ENCODE measurements at places on chromosomes 7 and 10.

DNA sequence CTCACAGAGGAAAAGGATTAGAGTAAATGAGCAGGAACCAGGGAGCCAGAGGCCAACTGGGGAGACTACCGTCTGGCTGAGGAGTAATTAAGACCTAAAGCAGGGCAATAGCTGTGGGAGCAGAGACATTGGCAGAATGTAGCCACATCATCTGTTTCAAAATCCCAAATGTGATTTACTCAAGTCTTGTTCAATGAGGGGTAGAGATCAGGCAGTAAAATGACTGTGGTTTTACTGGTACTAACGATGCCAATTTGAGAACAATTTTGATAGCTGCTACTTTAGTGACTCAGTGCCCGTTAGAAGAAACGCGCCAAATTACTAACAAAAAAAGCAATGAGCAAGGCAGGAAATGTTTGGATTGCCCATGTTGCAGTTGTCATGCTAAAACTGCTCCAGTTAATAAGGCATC is 12.7 kb upstream of the MIOS start:
- DNase-seq = no peak

DNA sequence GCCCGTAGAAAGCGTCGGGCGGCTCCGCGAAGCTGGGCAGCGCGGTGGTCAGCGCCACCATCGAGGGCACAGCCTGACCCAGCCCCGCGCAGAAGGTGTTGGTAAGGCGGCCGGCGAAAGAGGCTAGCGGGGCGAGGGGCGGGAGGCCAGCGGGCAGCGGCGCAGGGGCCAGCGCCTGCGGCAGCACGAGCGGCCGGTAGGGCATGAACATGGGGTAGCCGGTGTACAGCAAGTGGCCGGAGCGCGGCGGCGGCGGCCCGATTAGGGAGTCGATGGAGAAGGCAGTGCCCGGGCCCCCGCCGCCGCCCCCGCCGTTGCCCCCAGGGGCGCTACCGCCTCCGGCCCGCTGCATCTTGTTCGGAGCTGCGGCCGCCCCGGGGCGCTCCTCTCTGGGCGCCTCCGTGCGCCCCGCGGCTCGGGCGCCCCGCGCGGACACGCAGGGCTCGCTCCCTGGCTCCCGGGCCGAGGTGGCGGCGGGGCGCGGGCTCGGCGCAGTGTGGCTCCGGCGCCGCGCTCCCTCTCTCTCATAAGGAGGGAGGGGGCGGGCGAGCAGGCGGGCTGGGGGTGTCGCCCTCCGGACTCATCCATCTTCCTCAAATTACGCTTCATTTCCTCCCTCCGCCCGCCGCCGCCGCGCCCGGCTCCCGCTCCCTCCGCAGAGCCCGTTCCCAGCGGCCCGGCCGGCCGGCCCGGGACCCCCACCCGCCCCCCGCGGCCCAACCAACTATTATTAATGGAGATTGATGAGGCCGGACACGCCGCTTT is at the start of gene GBX1:
TSS of gene GBX1 (minus strand) at position 498 of the 765 bp plus-strand sequence. CDS start at position 352, 146 bp downstream.
- DNase-seq = peak; percentile 18

DNA sequence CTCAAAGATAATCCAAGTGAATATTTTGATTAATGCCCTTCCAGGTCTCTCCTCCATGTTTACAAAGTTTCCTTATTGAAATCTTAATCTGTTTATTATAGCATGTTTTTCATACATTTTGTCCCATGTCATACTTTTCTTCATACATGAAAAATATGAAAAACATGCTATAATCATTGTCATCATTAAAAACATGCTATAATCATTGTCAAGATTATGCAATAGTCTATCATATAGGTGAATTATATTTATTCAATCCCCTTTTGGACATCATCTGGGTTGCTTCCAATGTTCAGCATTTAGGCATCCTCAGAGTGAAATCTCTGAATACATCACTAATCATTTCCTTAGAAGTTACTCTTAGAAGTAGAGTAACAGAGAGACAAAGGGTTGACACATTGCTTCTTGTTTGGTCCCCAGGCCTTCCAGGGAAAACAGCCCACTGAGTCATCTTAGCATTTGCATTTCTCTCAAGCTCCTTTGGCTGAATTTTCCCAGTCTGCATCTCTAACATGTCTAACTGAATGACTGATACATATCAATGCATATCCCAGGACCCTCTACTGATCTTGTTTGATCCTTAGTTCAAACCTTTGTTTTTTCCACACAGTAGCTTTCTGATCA is 87.0 kb downstream of the SGMS1 start:
- DNase-seq = no peak

- DNase-seq = no peak
These were observed 1.5 kb downstream of the USP54 start for GRCh38 chr10:73589563-73590126.

GRCh38 chr10:35320341-35320740 is 16.0 kb upstream of the CCNY start:
- no peak for DNase-seq

- no peak for DNase-seq
These were observed 6.5 kb downstream of the MNX1 start for GRCh38 chr7:157003756-157004520.

DNA sequence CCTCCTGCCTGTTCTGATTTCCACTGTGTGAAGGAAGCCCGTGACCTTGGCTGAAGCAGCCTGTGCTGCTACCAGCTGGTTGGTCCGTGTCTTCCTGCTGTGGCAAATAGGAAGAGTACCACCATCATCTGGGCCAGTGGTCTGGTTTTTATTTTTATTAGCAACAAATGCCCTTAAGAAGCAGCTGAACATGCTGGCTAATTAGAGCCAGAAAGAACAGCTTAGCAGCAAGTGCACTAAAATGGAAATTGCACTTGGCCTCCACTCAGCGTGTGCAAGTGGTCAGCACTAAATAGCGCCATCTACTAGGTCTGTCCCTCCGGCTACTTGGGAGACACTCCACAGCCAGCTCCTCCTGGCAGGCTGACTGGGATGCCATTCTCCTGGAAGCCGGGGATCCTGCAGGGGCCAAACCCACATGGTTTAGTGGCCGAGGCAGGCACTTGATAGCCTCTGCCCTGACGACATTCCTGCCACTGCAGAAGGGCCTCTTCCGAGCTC is 690.3 kb upstream of the FOXK1 start:
- no peak for DNase-seq

GRCh38 chr10:108784534-108784933 is 1138.8 kb downstream of the XPNPEP1 start:
- no peak for DNase-seq

GRCh38 chr10:101828766-101829551 is 10.7 kb upstream of the OGA start:
- no peak for DNase-seq

- no peak for DNase-seq
These were observed 12.5 kb upstream of the IL2RA start for GRCh38 chr10:6074489-6075301.

DNA sequence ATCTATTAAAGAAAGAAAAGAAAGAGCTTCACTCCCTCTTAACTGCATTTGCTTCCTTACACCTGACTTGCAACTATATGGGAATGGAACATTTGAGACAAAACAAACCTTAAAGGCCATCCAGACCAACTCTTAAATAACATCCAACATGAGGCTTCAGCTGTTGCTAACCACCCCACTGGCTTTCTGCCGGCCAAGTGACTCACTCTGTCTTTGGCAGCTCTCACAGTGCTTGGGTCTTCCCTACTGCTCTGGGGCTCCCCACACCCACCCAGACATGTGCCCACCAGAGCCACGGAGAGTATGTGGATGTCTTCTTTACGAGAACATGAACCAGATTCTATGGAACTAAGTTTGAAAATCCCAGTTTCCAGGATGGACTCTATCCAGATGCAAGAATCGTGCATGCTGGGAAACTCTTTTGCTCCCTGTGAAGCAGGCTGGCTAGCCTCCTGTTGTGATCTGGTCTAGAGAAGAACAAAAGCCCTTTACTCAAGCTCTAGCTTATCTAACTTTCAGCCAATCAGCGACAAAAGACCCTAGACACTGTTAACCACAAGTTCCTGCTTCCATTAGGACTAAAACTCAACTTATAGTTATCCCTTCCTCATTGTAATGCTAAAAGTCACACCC is 245.7 kb downstream of the TCERG1L start:
- DNase-seq = no peak

DNA sequence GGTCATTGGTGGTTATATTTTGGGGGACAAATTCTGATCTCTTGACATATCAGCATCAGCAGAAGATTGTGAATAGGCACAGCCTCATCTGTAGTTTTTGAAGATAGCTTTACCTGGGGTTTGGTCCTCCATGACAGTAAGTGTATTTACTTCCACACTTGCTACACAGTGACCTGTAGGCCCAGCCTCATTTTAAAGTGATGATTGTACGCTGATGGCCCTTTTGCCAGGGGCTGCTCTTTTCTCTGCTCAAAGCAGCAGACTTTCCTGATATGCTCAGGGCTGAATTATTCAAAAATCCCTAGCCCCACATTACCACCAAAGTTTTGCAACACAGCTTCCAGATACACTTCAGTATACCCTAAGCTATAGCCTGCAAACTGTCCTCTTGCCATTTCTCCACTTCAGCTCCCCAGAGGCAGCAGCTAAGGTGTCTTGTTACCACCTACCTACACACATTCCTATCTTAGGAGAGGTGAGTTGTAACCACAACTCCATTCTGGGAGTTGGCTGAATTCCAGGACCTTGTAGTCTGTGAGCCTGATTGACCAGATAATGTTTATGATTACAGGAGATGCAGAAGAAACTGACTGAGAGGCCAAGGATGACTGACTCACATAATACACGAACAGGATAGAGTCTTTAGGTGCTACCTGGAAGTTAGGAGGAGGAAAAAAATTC is 6.0 kb downstream of the ASB4 start:
- peak; percentile 14 for DNase-seq

DNA sequence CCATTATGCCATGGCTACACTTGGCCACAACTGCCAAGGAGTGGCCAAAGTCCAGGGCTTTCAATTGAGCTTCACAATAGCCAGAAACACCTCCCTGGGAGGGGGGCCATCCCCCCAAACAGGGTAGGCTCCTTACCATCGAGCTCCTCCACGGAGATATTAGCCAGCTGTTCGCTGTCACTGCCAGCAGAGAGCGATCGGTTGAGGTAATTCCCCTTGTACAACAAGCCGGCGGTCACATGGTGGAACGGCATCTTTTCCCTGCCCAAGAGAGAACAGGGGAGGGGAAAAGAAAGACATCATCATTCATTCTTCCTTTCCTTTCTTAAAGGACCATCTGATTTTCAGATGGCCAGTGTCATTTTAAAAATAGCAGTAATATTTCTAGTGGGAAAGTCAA is 133.6 kb downstream of the CALN1 start:
- DNase-seq = no peak

DNA sequence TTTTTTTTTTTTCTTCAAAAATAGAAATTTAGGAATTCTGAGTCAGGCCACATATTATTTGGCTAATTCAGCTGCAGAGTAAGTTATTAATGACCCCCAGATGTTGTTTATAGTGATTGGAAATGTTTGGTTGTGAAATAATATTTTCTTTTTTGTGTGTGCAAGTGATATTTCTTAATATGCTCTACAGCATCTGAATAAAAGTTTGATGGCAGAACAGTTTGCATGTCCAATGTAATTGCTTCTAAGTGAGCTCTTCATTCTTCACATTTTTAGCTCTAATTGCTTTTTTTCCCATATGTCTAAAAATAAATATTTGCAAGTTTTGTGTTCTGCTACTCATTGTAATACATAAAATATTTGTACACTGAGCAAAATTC is 116.0 kb downstream of the ARID5B start:
- DNase-seq = no peak

GRCh38 chr7:25652366-25652765 is 424.1 kb upstream of the NPVF start:
- no peak for DNase-seq

GRCh38 chr7:18212308-18212707 is 184.7 kb upstream of the PRPS1L1 start:
- DNase-seq = no peak

DNA sequence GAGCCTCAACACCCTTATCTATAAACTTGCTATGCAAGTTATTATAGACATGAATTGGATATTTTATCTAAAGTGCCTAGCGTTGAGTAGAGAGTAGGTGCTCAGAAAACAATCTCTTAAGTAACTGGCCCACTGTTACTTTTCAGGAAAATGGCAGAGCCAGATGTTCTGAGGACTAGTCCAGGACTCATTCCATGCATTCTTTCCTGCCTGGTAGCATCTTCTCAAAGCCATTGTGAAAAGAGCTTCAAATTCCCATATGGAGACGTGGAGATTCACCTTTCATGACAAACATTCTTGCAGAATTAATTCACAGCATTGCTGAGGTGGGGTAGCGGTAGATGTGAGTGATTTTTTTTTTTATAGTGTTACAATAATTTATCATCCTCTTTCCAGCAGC is 35.9 kb upstream of the ITPRID1 start:
- DNase-seq = no peak

GRCh38 chr7:136728945-136729344 is 139.5 kb upstream of the CHRM2 start:
- no peak for DNase-seq

All from NCI-H345 (cell line).